ENCODE measurements at places on chromosomes 5 and 9.
A peak's percentile ranks its signal among the peaks of the same experiment; 100 is the strongest.

- DNase-seq, result no peak
Observed at GRCh38 chr5:10825897-10826644, 65.0 kb upstream of the DAP start.

GRCh38 chr5:59528202-59528862, 365.2 kb downstream of the PDE4D start:
- peak; percentile 7 for DNase-seq

GRCh38 chr9:72906810-72907209, 46.0 kb downstream of the ALDH1A1 start:
- no peak for DNase-seq

DNA sequence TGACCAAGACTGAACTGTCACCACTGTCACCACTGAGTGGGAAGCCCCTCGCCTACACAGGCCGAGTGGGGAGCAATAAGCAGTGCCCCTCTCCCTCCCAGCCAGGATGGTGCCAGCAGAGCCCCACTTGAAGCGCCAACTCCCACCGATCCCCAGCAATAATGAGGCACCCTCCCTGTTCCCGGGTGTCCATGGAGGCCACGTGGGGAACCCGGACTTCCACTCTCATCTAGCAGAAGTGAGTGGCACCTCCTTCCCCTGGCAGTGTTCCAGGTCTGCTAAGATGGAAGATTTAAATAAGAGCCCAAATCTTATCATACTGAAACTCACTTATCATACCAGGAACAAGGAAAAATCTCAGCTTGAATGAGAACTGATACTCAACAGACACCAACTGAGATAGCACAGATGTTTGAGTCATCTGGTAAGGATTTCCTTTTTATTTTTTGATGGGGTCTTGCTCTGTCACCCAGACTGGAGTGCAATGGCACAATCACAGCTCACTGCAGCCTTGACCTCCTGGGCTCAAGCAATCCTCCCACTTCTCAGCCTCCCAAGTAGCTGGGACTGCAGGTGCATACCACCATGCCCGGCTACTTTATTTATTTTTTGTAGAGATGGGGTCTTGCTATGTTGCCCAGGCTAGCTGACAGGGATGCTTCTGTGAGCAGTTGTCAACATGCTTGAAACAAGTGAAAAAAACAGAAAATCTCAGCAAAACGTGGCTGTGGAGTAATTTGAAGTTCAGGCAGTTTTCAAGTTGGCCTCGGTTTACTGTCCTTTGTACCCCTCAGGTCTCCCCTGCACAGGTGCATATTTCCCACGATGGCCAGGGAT, 29.6 kb upstream of the ASS1 start:
- no peak for DNase-seq

Data from EL (cell line).